Thyroid gland (tissue), 4 donors: ENCODE measurements at places on chromosomes 16 and 17. TPM values are rescaled to one million over a fixed set of nuclear protein-coding genes. Genes with fewer than 3 reads are reported as not detected.
A peak's percentile ranks its signal among the peaks of the same experiment; 100 is the strongest.

Gene MVD
- total RNA-seq = 51.7 TPM

Gene SMTNL2
- total RNA-seq = 0.81 TPM

Gene MYO1C
- 107 TPM for total RNA-seq

DNA sequence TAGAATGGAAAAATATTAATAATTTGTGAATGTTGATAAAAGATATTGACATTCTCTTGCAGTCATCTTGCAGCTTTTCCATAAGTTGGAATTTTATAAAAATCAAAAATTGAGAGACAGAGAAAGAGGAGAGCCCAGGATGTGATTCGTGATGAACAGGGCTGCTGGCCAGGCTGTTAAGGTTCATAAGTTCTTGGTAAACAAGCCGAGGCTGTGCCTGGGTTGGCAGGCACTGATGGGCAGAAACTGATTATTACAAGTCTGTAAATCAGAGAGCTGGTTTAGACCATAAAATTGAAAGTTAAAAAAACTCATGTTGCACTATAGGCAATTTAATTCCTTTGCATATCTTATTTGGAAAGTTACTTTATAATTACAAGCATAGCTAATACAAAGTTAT lies 533.7 kb downstream of the HAPSTR1 start:
- peak overlapping the region; percentile 55 for H3K27ac ChIP-seq
- H3K36me3 ChIP-seq = no peaks in the 10 kb centered on the region
- DNase-seq = peak; percentile 88
- no peaks in the 10 kb centered on the region for H3K27me3 ChIP-seq

DNA sequence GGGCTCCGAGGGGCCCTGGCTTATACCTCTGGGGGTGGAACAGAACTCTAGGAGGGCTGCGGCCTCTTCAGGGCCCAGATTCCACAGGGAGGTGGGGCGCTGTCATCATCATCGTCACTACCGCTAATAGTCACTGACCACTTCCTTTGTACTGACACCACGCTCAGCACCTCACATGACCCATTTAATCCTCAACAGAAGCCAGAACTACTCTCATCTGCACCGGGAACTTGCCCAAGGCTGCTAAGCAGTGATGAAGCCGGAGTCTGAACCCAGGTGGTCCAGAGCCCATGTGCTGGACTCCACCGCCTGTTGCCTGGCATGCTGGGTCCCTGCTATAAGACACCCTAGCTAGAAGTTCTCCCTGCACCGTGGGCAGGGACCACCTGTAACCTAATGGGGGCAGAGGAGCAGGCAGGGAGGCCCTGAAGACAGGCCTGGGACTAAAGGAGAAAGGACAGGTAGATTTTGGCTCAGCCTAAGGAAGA lies 12.0 kb downstream of the UNC13D start:
- DNase-seq = no peak
- peaks cover 9% of the 10 kb centered on the region for H3K4me1 ChIP-seq
- no peaks in the 10 kb centered on the region for H3K36me3 ChIP-seq
- no peak overlapping the region for H3K4me3 ChIP-seq
- H3K27ac ChIP-seq = no peak overlapping the region
- no peaks in the 10 kb centered on the region for H3K27me3 ChIP-seq

- H3K27me3 ChIP-seq = no peaks in the 10 kb centered on the region
- H3K27ac ChIP-seq = peak overlapping the region; percentile 96
- H3K36me3 ChIP-seq = no peaks in the 10 kb centered on the region
Observed at GRCh38 chr17:76670020-76670717, 26.6 kb upstream of the ST6GALNAC1 start.

GRCh38 chr16:21646721-21647561 lies 5.5 kb downstream of the IGSF6 start:
- H3K4me1 ChIP-seq = no peaks in the 10 kb centered on the region
- no peaks in the 10 kb centered on the region for H3K36me3 ChIP-seq
- no peaks in the 10 kb centered on the region for H3K27me3 ChIP-seq

DNA sequence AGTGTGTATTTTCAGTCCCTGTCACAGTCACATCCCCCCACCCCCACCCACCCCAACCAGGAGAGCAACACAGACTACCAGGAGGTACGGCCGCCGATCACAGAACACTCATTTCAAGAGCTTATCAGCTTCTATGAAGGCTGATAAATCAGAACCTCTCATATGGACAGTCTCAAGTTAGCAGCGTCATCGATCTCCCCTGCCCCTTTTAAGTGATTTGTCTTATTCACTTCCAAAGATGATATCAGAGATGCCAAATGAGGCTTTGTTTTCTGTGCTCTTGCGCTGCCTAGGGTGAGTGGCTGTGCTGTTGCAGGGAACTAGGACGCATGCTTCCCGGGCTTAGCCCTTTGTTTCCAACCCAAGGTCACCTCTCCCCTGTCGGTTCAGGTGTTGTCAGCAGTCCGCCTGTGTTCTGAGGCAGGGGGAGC lies 26.8 kb upstream of the PMFBP1 start:
- no peak for DNase-seq
- H3K36me3 ChIP-seq = no peaks in the 10 kb centered on the region
- H3K27me3 ChIP-seq = no peaks in the 10 kb centered on the region
